ENCODE measurements at places on chromosomes 11 and 22. TPM values are rescaled to one million over a fixed set of nuclear protein-coding genes. Genes with fewer than 3 reads are reported as not detected.

DNA sequence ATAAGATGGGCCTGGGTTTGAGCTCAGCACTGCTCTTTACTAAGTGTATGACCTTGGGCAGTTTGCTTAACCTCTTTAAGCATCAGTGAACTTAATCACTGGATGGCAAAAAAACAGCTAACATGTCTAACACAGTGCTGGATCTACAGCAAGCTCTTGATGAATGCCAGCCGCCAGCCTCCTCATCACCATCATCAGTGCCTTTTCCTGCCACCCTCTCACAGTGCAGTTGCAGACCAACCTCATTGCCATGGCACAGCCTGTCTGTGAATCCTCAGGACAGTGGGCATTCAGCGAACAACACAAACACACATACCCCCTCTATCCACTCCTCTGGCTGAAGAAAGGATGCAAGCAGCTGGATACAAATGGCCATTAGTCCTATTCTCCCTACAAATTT, 133.0 kb downstream of the OPCML start:
- DNase-seq: no peak

TIMM10B gene
- 20.3 TPM for total RNA-seq

PTPRCAP gene
- total RNA-seq: not detected

RASL10A gene
- total RNA-seq: not detected
